Stimulated activated CD8-positive, alpha-beta memory T cell treated with anti-CD3 and anti-CD28 coated beads, Interleukin-7, amount 100 ng/mL, for 1 hour (primary cell): ENCODE measurements at places on chromosomes 7 and 10.

GRCh38 chr7:40298421-40298820 lies 163.6 kb downstream of the SUGCT start:
- no peak for DNase-seq

GRCh38 chr10:25661632-25662031 lies 272.4 kb upstream of the MYO3A start:
- no peak for DNase-seq

DNA sequence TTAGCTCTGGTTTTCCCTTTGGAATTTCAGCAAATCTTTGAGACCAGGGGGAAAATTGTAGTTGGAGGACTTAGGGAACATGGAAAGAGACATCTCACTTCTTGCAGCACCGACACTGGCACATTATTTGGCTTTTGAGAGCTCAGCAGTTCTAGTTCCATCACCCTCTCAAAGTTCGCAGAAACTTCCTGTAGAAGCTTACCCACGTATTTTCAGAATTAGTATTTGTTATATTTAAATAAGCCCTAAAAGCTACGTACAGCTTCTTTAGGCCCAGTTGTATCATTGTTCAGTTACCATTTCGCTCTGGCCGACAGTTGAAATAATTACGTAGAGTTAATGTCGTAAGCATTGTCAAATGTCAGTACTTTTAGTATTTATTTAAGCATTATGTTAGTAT lies 13.4 kb downstream of the CEP55 start:
- DNase-seq: no peak

DNA sequence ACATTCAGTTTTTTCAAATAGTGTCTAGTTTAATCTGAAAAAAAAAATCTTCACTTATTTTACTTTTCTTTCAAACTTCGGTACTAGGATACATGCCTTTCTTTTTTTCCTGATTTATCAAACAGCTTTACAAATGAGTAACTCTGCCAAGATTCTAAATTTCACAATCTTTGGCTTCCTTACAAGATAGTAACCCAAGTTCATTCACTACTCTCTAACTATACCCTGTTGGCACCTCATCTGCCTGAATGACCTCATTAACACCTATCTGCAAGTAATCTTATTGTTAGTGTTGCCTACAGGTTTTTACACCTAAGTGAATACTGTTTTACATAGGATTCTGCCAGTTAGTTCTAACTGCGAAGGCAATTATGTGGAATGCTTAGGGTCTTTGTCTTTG lies 159.8 kb downstream of the FOXP2 start:
- DNase-seq: no peak

- DNase-seq: no peak
Observed at GRCh38 chr7:155084969-155085368, 14.8 kb downstream of the HTR5A start.

GRCh38 chr10:1117651-1118050 lies 61.5 kb downstream of the WDR37 start:
- DNase-seq: no peak

DNA sequence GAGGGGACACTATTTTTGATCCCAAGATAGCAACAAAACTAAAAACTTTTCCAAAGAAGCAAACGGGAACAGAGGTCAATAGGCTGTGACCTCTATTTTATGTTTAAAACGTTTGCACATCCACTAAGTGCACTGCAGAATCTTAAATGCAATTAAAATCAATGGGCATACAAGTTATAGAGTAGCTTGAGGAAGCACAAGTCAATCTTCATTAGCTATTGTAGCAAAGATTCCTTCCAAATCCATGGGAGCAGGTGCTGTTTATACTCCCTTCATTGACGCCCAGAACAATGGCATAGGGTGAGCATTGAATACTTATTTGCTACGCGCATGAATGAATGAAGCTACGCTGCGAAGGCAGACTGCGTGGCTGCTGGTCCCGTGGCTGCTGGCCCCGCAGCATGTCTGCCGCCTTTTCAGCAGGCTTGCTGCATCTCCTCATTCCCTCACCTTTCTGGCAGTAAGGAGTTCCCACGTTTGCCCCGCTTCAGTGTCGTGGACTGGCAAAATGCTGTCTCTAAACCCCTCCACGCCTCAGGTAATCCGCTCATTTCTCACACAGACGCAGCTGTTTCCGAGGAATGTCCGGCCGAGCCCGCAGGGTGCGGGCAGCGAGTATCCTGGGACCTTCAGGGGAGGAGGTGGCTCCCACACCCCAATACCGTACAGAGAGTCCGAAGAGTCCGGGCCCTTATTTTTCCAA lies 754 bp upstream of the PHYHIPL start:
- DNase-seq: no peak

DNA sequence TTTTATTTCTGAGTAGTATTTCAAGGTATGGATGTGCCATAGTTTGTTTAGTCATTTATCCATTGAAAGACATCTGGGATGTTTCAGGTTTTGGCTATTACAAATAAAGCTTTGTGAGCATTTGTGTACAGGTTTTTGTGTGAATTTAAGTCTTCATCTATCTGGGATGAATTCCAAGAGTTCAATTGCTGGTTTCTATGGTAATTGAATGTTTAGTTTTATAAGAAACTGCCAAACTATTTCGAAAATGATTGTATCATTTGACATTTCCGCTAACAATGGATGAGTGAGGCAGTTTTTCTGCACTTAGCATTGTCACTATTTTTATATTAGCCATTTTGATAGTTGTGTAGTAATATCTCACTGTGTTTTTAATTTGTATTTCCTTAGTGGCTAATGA lies 99.4 kb downstream of the WDFY4 start:
- DNase-seq: no peak

DNA sequence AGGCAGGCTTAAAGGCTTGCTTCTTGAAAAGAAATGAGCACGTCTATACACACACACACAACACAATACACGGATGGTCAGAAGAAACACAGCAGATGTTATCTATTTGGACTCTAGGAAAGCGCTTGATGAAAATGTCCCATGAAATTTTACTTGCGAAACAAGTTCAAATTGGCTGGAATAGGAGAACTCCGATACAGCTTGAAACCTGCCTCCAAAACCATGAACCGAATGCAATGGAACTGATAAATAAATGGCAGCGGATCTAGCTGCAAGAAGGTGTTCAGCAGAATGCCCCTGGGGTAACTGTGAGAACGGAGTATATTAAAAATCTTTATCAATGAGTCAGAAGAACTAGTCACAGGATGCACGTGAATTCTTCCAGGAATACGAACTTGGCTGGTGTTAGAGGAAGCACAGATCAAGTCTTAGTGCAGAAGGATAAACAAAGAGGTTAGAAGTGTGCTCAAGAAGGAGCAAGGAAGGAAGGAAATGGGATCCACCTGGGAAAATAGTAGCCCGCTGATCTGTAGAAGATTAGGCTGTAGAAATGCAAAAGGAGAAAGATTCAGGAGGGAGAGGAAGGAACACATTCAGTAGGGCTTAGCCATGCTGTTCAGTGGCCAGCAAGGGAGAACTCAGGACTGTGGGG lies 142.0 kb upstream of the PRKCQ start:
- no peak for DNase-seq

DNA sequence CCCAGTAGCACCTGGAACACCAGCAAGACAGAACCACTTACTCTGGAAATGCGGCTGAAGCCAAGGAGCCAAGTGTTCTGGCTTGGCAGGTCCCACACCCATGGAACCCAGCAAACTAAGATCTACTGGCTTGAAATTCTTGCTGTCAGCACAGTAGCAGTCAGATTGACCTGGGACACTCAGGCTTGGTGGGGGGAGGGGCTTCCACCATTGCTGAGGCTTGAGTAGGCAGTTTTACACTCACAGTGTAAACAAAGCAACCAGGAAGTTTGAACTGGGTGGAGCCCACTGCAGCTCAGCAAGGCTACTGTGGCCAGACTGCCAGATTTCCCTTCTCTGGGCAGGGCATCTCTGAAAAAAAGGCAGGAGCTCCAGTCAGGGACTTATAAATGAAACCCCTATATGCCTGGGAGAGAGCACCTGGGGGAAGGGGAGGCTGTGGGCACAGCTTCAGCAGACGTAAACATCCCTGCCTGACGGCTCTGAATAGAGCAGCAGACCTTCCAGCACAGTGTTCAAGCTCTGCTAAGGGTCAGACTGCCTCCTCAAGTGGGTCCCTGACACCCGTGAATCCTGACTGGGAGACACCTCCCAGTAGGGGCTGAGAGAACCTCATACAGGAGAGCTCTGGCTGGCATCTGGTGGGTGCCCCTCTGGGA lies 121.2 kb downstream of the MTERF1 start:
- no peak for DNase-seq

DNA sequence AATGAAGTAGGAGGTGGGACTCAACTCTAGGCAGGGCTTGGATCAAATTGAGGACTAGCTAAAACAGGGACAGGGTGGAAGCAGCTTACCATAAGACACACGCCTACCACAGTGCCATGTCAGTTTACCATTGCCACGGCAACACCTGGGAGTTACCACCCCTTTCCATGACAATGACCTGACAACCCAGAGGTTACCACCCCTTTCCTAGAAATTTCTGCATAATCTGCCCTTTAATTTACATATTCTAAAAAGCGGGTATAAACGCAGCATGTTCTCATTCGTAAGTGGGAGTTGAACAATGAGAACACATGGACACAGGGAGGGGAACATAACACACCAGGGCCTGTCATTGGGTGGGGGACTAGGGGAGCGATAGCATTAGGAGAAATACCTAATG lies 72.7 kb downstream of the GCC1 start:
- DNase-seq: no peak

DNA sequence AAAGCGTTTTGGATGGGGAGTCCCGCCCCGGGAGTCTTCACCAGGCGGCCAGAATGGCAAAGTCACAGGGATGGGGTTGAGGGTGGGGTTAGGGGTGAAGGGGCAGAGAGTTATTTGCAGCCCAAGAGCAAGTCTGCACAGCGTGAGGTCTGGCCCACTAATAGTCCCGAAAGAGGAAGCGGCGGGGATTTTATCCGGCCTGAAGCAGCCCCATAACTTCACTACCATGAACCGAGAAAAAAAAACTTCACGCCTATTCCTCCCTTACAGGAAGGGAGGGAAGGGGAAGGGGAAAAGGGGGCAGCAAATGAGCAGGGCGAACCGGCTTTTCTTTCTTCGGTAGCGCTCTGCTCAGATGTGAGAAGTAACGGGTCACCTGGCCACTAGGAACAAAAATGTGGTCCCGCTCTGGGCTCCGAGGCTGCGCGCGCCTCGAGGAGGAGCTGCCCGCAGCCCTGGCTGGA lies 712 bp downstream of the ITPRIP start:
- no peak for DNase-seq

DNA sequence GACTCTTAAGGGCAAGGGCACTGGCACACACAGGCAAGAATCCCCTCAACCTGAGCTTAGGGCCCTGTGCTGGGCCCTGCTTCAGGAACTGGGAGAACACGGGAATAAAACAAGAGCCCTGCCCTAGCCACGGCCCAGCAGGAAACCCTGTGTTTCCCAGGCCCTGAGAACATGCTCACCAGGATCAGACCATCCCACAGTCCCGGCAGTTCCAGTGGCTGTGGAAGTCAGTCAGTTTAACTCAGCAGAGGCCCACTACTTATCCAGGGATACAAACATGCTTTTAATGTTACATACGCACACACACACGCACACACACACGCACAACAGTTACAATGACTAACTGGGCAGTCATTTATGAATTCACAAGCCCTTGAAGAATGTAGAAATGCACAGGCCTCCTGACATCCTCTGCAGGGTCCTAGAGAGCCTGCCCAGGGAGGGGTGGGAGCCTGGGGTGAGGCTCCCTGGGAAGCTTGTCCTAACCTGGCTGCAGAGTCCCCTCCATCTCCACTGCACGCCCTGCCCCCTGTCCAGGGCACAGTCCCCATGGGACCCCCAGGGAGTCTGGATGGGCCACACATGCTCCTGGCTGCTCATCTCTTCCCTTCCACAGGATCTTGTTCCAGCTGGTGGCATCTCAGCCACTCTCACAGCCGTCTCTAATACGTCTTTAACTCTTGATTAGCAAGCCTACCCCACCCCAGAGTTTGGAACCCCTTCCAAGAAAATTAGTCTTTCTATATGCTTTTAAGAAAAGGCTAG lies 97.6 kb downstream of the TCERG1L start:
- DNase-seq: no peak

GRCh38 chr10:101030496-101031127 lies 317 bp downstream of the PDZD7 start:
- no peak for DNase-seq

DNA sequence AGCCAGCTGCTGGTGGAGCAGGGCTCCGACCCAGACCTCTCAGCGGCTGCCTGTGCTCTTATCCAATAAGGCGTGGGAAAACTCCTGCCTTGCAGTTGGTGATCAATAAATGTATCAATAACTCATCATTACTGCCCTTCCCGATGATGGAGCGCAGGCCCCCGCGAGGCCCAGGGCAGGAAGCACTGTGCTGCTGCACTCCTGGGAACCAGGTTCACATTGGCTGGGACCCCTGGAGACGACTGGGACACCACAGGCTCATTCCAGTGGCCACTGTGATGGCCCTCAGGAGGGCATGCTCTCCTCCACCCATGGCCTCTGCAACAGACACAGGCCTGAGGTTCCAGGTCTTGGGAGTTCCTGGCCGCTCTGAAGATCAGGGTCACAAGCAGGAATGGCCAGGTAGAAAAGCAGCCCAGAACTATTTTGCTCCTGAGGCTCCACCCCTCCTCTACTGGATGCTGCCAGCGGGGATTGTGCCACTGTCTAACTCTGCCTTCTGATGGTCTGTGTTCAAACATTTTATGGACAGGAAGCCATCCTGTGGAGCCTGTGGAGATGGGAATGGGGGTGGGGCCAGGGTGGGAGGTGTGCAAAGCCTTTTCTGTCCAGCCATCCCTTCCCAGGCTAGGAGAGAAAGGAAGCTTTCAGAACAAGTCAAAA lies 287.4 kb upstream of the ZMIZ1 start:
- DNase-seq: no peak

- no peak for DNase-seq
Observed at GRCh38 chr10:88193018-88193417, 329.6 kb downstream of the PTEN start.
